ENCODE measurements at places on chromosomes 6 and 20. TPM values are rescaled to one million over a fixed set of nuclear protein-coding genes. Genes with fewer than 3 reads are reported as not detected.

- no peak for DNase-seq
These were observed 12.0 kb upstream of the CITED2 start for GRCh38 chr6:139386404-139386803.

DNA sequence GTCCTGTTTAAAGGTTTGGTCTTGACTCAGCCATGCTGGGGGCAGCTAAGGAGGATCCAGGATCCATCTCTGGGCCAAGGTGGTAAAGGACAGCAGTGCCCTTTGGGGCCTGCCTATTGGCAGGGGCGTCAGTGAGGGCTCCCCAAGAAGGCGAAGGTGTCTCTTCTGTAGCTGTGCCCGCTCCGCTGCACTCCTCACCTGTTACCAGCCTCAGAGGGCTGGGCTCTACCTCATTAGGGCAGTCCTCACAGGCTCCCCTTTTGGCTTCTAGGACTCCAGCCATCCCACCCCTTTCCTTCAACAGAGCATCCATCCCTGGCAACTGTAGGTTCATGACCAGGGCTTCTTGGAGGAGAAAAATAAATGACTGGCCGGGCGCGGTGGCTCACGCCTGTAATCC is 10.3 kb downstream of the FRS3 start:
- DNase-seq, result no peak

- DNase-seq, result peak; percentile 74
These were observed 113.2 kb downstream of the VIP start for GRCh38 chr6:152863618-152864326.

GRCh38 chr20:16553684-16554083 is 19.6 kb downstream of the KIF16B start:
- no peak for DNase-seq

DNA sequence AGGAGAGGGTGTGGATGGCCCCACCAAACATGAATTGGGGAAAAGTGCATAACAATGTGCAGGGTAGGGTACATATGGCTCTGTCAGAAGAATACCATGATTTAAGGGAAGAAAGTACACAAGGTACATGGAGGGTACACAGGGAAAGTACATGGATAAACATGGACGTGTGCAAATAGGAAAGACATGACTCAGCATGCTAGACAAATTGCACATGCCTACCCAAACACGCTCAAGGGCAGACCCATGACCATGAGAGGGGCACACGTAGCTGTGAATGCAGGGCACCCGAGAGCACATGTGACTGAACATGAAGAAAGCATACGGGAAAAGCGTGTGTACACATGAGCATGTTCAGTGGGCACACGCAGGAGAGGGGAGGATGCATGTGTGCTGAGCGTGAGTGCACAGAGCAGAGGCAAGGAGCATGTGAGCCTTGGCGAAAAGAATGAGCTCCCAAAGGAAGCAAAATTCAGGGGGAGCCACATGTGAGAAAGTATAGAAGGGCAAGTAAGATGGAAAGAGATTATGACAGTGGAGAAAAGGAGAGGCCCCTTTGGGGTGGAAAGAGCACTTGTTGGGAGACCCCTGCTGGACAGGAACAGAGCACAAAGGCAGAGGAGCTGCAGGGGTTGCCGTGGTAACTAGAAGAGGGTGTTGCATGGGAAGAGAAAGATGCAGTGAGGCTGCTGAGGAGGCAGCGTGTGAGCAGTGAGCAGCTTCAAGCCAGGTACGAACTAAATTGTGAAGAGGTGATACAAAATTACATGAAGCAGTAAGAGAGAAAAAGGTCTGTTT is 17.8 kb downstream of the OR2H2 start:
- DNase-seq, result no peak

GRCh38 chr20:708956-709355 is 33.4 kb upstream of the SCRT2 start:
- DNase-seq, result no peak

- no peak for DNase-seq
These were observed 110.2 kb downstream of the HTR1B start for GRCh38 chr6:77353129-77353528.

DNA sequence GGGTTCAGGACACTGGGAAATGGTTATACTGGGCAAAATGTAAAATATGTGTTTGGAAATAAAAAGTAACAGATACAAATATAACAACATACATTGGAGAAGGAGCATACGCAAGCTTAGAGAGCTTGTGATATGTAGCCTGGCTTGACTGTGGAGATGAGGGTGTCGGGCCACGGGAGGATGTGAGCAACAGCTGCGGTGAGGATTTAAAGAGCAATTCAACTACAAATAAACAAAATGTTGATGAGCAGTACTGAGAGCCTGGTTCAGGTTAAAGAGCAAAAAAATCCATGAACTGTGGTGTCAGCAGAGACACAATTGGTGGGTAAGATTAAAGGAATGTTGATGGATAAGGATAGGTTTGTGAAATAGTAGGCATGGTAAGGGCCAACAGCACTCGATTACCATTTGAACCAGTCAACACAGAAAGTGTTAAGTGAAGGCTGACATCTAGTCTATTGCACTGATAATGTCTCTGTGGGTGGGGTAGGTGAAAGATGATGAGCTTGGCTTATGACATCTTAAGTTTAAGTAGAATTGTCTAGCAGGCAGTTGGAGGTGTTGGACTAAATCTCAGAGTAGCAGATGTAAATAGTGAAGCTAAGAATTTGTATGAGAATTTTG is 723.2 kb downstream of the EPM2A start:
- no peak for DNase-seq

DNA sequence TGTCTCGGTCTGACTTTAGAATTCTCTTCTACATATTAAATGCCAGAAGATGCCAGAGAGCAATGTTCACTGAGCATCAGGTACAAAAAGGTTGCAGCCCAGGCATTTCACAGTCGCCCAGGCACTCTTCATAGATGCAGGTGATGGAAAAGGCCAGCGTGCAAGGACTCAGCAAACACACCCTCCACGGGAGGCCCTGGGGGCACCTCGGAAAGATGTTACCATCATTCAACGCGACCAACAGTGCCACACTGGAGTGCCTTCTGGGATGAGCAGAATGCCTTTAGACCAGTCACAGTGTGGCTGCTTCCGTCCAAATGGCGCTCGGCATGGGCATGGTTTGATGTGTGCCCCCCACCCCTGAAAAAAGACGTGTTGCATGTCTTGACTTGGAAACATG is 4.5 kb upstream of the RAMACL start:
- no peak for DNase-seq

DNA sequence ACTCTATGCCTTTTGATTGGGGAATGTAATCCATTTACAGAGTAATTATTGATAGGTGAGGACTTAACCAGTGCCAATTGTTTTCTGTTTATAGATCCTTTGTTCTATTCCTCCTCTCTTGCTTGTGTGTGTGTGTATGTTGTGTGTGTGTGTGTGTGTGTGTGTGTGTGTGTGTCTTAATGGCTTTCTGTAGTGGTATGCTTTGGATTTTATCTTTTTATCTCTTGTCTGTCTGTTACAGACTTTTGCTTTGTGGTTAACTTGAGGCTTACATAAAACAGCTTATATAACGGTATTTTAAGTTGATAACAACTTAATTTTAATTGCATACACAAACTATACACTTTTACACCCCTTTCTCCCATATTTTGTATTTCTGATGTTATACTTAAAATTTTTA is 54.7 kb downstream of the CDC5L start:
- DNase-seq, result no peak

DNA sequence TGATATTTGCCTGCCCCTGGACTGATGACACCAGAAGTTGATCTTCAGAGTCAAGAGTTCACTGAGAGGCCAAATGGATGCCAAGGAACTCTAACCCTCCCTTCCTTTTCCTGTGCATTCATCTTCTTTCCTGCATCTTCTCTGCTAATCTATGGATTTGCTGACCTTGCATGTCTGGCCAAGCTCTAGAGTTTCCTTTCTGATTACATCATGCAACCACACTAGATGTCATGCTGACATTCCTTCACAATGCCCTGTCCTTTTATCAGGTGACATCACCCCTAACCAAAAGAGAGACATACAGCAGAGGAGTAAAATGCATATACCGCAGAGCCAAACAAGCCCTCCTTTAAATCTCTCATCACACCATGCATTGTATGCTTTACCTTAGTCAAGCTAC is 487.6 kb downstream of the TFAP2A start:
- DNase-seq, result no peak

DNA sequence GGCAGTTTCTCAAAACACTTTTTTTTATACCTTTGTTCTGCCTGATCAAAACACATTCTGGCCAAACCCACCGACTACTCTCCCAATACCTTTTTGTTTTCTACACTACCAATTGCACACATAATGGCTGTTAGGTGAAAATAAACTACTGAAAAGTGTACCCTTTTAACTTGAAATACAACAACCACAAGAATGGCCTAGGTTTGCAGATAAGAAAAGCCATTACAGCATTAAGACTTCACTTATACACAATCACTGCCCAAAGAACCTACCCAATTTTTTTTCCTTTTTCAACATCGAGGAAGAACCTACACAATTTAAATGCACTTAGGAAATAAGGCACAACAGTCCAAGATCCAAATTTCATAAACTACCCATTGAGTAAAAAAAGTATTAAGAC is 1.8 kb downstream of the SEC63 start:
- DNase-seq, result no peak

DNA sequence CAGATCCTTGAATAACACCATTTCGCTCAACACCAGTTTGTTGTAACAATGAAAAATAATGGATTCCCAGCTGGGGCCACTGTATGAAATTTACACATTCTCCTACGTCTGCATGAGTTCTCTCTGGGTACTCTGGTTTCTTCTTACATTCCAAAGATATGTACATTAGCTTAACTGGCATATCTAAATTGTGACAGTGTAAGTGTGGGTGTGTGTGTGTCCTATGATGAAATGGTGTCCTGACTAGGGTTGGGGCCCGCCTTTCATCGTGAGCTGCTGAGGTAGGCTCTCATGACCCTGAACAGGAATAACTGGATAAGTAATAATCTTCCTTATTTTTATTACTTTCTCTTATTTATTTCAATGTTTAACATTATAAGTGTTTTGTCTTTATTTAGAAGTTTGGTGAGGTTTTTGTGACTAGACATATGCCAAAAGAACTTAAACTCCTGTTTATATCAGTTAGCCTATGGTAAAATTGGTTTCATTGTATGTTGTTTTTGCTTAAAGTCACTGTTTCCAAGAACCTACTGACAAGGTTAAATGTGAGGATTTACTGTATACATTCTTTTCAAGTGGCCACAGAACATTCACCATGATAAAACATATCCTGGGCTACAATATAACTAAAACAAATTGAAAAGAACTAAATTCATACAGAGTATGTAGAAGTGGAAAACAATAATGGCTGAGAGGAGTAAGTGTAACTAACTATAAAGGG is 42.4 kb downstream of the RBL1 start:
- no peak for DNase-seq

DNA sequence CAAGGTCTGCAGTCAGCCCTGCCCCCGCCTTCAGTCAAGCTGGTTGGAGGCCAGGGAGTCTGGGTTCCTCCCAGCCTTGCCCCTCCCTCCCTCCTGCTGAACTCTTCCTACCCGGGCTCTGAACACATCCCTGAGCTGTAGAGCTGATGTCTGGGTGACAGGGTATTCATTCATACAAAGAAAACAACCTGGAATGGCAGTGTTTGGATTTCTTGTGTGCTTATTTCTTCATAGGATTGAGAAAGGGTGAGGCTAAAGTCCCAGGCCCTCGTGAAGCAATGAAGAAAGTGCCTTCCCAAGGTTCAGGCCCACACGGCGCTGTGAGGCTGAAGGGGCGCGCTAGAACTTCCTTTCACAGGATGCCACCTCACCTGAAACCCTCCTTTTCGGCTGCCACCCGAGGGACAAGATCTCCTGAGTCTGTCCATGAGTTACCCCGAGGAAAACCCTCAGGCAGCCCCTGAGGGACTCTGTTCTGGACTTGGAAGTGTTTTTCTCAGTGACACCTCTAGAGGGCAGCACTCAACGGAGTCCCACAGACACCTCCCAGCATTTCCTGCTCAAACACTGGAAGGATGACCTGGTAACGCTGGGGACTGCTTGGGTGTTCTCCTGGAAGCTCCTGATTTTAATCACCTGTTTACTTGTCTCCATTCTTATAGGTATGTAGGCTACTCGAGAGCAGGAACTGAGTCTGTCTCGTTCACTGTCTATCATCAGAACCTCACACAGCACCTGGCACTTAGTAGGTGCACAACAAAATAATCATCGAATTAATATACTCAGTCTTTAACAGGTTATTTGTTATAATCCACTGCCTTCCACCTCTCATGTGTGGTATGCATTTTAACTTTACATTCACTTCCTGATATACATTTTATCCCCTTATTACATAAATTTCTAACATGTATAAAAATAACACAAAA is 11.8 kb upstream of the GSTA1 start:
- peak; percentile 52 for DNase-seq

DNA sequence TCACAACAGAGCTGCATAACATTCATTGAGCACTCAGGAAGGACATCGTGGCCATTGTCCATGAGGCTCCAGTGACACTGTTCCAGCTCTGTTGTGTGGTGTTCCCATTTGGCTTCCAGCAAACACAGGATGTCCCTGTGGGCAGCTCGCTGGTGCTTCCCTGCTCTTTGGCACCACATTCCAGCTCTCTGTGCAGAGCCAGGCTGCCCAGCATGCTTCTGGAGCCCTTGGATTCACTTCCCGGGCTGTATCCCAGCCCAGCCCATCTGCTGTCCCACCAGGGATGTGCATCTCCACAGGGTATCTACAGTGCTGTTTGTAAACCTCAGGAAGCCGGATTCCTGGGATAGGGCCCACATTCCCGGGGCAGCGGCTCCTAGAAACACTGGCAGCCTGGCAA is 57.2 kb downstream of the CTCFL start:
- no peak for DNase-seq

GRCh38 chr6:72861059-72861458 is 239.2 kb downstream of the KCNQ5 start:
- DNase-seq, result no peak

GRCh38 chr6:80144753-80145315 is 38.4 kb downstream of the BCKDHB start:
- DNase-seq, result no peak

GRCh38 chr20:58012731-58013510 is 215.5 kb downstream of the ANKRD60 start:
- DNase-seq, result no peak

DNA sequence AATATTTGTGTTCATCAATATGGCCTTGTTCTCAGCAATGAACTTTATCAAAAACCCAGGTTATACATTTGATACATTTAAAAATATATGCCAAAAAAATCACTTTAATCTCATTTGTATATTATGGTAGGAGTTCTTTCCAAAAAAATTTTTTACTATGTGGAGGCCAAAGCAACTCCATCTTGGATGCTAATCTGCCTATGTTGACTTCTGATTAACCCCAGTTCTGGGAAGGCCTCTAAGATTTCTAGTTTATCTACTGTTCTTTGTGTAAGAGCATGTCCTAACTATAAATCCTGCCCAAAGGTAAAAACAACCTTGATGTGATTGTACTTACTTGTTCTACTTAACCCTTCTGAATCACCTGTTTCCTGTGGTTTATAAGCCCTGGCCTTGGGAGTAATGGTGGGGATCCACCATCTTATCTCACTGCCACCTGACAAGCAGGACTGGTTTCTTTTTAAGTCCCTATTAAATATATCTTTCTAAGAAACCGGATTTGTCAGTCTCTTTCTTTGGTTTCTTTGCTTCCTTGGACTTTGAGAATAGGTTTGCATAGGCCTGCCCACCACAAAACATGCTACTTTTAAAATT is 46.7 kb downstream of the RNGTT start:
- DNase-seq, result no peak

The MMP24 gene
- 1.6 TPM for total RNA-seq

The C6orf52 gene
- total RNA-seq, result 0.69 TPM

The ZDHHC14 gene
- 17.8 TPM for total RNA-seq

The APOBEC2 gene
- not detected for total RNA-seq

The KCNK15 gene
- 14.2 TPM for total RNA-seq
